Stimulated activated naive CD4-positive, alpha-beta T cell treated with Interleukin-2 at 50 U/mL for 16 hours (primary cell): ENCODE measurements at places on chromosomes 2 and 18.

GRCh38 chr18:71707400-71707799 lies 836.7 kb downstream of the CBLN2 start:
- DNase-seq = no peak

DNA sequence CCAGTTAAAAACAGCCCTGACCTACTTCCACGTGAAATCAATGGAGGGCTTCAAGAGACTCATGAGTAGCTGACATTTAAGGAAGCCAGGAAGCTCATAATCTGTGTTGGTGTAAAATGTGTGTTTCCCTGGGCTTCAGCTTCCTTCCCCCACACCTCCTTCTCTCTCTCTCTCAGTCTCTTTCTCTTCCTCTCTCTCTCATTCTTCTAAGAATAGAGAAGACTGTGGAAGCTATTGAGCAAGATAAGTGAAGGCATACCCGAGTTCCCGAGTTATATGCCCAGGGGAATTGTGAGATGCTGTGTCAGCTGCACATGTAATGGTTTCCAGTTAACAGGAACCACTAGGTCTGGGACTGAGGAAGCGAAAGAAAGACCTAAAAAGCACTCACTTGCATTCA lies 199.4 kb downstream of the NYAP2 start:
- DNase-seq = no peak

GRCh38 chr18:68940039-68940438 lies 142.2 kb downstream of the CCDC102B start:
- DNase-seq = no peak

GRCh38 chr2:36578343-36579296 lies 19.3 kb downstream of the FEZ2 start:
- DNase-seq = no peak

- DNase-seq = no peak
Measured at GRCh38 chr2:7025082-7025481, 107.9 kb downstream of the RNF144A start.

GRCh38 chr2:32559136-32559535 lies 68.7 kb upstream of the TTC27 start:
- no peak for DNase-seq

- no peak for DNase-seq
Measured at GRCh38 chr2:184444623-184445223, 153.6 kb upstream of the ZNF804A start.

- DNase-seq = no peak
Measured at GRCh38 chr2:127573771-127574170, 38.3 kb downstream of the MYO7B start.

- no peak for DNase-seq
Measured at GRCh38 chr2:25088817-25089516, 47.1 kb downstream of the EFR3B start.

DNA sequence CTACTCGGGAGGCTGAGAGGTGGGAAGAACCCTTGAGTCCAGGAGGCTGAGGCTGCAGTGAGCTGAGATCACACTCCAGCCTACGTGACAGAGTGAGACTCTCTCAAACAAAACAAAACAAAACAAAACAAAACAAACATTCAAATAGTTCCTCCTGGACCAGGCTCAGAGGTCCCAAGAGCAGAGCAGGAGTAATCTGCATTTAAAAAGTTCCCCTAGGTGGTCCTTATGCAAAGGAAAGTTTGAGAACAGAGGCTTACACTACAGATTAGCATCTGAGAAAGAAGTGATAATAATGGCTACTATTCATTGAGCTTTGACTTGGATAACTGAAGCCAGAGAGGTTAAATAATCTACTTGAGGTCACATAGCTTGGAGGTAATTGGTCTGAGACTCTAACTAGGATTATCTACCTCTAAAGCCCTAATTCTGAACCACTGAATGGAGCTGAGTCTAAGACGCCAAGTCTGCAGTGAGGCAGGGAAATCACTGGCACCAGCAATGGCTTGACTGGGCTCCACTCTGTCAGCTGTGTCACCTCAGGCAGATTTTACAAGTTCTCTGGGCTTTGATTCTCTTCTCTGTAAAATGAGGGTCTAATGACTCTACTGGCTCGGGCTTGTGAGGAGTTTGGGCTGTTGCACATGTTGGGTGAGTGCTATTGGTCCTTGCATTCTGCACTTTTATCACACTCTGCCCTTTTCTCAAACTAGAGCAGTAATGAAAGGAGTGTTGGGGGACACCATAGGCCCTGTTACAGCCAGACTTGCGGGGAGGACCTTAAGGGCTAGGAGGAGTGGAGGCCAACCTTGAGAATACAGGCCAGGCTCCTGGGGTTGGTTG lies 29.2 kb upstream of the DLX2 start:
- DNase-seq = no peak

GRCh38 chr2:109231996-109232705 lies 103.1 kb downstream of the SH3RF3 start:
- DNase-seq = no peak

DNA sequence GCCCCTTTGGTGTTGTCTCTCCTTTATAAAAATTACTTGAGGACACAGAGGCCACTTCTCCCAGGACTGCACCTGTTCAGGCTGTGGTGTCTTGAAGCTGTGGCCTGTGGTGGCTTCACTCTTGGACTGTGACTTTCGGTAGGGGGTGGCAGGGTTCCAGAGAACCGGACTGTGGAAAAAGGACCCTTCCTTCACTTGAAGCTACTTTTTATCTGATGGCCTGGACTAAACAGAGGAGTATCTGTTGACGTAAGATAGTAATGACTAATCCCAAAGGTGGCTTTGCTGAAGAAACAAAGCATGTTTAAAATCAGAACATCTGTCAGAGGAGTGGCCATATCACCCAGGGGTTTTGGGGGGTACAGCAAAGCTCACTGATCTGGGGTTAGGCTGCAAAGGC lies 60.8 kb downstream of the CENPO start:
- no peak for DNase-seq

DNA sequence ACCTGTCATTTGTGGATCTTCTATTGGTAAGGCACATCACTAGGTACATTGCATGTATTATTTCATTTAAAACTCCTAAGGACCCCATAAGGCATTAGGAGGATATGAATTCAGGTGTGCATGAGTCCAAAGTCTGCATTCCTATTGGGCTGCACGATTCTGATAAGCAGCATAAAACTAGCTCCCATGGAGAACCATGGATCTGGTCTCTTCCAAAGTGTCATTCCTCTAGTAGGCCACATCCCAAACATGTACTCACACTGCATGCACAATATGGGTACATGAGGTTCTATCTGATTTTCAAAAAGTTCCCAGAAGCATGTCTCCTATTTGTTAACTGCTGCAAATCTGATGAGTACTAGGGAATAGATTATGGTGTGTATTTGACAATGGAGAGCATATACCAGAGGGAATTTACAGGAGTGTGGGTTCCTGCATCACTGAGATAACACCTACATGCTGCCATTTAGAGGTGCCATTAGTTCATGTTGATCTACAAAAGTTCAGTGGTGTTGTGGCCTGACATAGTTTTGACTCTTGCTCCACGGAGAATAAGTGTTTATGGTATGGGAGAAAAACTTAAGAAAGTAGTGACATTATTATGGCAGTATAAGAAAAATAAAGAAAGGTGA lies 11.3 kb downstream of the CYTIP start:
- DNase-seq = no peak

- DNase-seq = no peak
Measured at GRCh38 chr2:26298638-26299393, 47.1 kb upstream of the SELENOI start.

DNA sequence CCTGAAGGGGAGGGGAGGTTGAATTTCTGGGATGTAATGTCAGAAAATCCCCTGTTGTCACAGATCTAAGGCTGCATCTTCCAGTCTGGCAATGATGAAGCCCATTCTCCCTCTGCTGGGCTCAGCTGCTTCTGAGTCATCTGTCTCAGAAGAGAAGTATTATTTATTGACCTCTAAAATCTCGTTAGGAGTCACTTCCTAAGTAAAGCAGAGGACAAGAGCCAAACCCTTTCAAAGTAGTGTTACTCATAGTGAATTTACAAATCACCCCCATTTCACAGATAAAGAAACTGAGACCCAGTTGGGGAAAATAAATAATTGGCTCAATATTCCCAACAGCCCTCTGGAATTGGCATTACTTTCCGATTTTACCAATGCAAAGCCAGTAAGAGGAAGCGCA lies 167.3 kb upstream of the SKOR2 start:
- DNase-seq = no peak

- no peak for DNase-seq
Measured at GRCh38 chr2:46937471-46937901, 21.9 kb upstream of the MCFD2 start.

DNA sequence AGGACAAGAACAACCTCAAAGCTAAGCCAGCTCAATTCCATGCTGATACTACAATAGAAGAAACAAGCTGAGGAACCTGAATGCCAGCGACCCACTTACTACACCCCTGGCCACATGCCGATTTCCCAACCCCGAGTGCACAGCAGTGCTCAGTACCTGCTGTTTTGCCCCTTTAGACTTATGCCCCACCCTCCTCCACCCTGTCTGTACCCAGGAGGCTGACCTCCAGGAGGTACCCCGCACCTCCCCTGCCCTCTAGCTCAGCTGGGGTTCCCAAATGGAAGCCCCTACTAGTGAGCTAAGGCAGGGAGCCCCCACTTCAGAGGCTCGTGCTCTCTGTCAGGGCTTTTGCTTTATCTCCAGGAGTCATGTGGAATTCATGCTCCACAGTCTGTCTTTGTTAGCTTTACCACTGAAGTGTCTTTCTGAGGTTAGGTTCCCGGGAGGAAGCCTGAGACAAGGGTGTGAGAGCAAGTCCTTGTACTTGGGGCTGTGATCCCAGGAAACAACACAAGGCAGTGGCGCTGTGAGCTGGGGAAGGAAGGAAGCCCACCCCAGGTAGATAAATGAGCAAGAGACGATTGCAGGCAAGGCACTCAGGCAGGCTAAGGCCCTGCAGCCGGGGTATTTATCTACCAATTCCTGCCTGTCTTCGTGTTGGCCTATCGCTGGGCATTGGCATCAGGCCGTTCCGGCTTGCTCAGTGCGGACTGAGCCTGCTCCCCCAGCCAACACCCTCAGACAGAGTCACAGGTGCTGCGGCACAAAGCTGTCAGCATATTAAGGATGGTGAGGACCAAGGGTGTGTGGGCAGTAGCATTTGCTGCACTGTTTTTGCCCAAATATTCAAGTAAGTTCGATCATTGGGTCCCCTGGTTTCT lies 220.5 kb downstream of the CYP26B1 start:
- no peak for DNase-seq

DNA sequence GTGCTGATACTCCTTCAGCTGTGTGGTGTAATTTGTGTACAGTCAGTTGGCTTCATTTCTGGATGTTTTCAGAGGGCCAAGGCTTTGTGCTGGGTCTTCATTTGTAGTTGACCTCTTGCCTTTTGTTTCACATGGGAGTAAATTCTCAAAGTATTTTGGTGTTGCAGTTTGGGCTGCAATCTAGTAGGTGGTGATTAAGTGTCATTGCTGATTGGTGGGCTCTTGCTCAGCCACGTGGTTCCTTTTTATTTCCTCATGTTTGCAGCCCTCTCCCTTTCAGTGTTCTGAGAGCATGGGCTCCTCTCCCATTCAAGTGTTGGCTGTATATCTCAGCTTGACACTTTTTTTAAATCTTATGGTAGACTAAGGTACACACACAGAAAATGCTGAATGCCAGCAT lies 96.8 kb downstream of the SNTG2 start:
- no peak for DNase-seq

- no peak for DNase-seq
Measured at GRCh38 chr2:189406586-189407233, 34.6 kb upstream of the WDR75 start.

- DNase-seq = no peak
Measured at GRCh38 chr2:55547001-55547400, 27.5 kb downstream of the CFAP36 start.

DNA sequence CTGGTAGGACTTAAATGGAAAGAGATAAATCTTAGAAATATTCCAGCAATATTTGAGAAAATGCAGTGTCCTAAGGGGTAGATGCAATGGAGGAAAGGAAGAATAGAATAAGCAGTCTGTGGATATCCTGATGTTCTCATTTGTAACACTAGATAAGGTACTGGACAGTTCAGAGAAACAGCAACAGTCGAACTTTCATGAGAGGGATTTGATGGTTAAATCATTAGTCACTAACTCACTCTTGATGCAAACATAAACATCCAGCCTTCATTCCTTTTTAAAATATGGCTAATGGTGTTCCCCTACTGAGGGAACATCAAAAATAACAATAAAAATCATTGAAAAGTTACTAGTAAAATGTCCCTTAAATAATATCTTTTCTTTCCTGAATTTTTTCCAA lies 211.4 kb upstream of the SLC39A10 start:
- DNase-seq = no peak

DNA sequence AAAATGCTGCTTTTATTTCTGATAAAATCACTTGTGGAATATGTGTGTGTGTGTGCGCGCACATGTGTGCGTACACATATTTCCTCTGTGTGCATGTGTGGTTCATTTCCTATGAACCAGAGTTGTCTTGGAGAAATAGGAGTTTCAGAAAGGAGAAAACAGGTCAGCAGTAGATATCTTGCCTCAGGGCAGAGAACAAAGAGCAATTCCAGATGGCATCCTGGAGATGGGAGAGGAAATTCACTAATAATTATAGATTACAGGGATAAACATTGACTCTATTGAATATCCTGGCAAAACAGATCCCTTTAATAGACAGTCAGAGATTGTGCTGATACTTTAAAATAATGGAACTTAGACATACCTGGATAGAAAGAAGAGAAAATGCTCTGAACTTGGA lies 298.0 kb downstream of the TRIB2 start:
- no peak for DNase-seq

DNA sequence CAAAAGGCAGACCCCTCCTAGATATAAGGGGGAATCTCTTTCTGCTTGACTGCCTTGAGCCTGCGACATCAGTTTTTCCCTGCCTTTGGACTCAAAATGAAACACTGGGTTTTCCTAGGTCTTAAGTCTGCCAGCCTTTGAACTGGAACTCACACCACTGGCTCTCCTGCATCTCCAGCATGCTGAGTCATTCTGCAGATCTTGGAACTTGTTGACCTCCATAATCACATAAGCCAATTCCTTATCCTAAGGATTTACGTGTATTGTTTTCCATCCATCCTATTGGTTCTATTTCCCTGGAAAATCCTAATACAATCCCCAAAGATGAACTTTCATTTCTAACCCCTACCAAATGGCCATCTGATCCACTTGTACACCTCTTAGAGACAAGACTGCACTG lies 88.0 kb downstream of the AFF3 start:
- no peak for DNase-seq

DNA sequence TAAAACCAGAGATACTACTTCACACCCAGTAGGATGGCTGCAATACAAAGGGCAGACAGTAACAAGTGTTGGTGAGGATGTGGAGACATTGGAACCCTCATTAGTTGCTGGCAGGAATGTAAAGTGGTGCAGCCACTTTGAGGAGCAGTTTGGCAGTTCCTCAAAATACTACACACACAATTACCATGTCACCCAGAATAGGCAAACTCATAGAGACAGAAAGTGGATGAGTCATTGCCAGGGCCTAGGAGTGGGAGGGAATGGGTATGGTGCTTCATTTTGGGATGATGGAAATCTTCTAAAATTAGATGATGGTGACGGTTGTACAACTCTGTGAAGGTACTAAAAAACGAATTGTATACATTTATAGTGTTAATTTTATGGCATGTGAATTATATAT lies 54.8 kb downstream of the ATP9B start:
- DNase-seq = no peak

- no peak for DNase-seq
Measured at GRCh38 chr18:37430357-37431076, 135.1 kb downstream of the CELF4 start.

- no peak for DNase-seq
Measured at GRCh38 chr2:203914546-203915182, 21.9 kb upstream of the ICOS start.
